Pancreas (tissue), 10 donors: ENCODE measurements at places on chromosomes 6 and 20.
A peak's percentile ranks its signal among the peaks of the same experiment; 100 is the strongest.

DNA sequence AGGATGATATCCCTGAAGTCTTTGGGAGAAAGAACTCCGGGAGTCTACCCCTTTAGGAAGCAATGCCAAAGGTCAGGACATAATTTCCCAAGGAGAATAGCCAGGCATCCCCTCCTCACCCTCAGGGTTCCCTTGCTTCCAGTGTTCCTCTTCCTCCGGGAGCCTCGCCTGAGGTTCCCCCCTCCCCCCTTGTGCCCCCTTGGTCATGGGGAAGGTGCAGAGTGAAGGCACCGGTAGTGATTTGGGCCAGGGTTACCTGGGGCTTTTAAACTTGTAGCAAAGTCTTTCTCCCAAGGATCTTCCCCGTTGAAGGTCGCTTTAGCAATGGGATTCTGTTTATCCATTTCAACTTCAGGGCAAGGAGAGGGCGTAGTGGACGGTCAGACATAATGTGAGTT lies 1.2 kb downstream of the ISM1 start:
- H3K27me3 ChIP-seq = peaks cover 8% of the 10 kb centered on the region
- no peaks in the 10 kb centered on the region for H3K4me1 ChIP-seq
- H3K36me3 ChIP-seq = no peaks in the 10 kb centered on the region
- H3K27ac ChIP-seq = no peak overlapping the region
- H3K4me3 ChIP-seq = no peak overlapping the region

DNA sequence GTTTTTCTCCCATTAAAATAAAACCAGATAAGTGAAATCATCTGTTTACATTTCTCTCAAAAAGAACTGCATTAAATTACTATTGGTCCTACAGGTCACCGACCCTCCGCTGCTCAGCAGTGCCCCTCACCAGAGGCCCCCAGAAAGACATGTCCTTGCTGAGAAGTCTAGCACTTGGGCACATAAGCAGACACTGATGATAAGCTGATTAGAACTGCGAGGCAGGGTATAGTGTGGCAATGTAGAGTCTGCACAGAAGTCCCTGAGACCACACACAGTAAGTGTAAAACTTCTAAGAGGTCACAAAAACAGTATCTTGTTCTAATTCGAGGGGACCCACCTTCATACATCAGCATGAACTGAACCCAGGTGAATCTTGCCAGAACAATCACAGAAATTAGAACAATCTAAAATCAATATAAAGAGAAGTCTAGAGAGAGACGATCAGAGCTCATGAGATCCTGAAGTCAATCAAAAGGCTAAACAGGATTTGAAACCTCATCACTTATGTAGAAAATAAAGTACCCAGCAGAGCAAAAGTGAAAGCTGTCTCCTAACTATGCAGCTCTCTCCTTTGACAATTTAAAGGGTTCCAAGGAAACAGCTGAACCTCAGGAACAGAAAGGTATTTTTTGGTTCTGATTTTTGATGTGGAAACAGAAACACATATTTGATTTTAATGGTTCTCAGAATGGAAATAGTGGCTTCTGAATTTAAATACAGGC lies 182.9 kb downstream of the PTPRT start:
- no peaks in the 10 kb centered on the region for H3K27me3 ChIP-seq
- no peak for DNase-seq
- H3K27ac ChIP-seq = no peak overlapping the region
- H3K4me1 ChIP-seq = no peaks in the 10 kb centered on the region
- H3K4me3 ChIP-seq = no peak overlapping the region
- no peaks in the 10 kb centered on the region for H3K36me3 ChIP-seq

- H3K4me1 ChIP-seq = no peaks in the 10 kb centered on the region
- H3K4me3 ChIP-seq = no peak overlapping the region
- no peak overlapping the region for H3K27ac ChIP-seq
- H3K36me3 ChIP-seq = no peaks in the 10 kb centered on the region
These were observed 612.9 kb upstream of the MAN1A1 start for GRCh38 chr6:119962505-119962904.

DNA sequence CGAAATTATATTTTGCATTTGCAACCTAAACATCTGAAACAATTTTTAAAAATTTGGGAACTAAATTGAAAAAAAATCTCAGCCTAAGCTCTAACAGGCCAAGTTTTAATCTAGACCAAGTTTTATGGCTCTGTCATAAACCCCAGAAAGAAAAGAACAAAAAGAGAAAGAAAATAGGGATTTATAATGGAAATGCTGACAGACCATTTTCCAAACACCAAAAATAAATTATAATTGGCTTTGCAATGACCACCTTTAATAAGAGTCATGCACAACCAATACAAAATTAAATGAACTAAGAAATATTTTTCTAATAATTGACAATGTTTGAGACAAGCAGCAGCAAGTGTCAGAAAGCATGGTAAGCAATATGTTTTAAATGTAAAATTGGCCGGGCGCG lies 72.6 kb downstream of the WDR27 start:
- DNase-seq = no peak
- no peak overlapping the region for H3K27ac ChIP-seq
- H3K4me1 ChIP-seq = no peaks in the 10 kb centered on the region
- H3K27me3 ChIP-seq = no peaks in the 10 kb centered on the region

GRCh38 chr6:34813028-34813713 lies 21.3 kb downstream of the BLTP3A start:
- no peaks in the 10 kb centered on the region for H3K27me3 ChIP-seq
- no peak for DNase-seq
- H3K4me1 ChIP-seq = peaks cover 13% of the 10 kb centered on the region
- no peaks in the 10 kb centered on the region for H3K36me3 ChIP-seq

- no peaks in the 10 kb centered on the region for H3K4me1 ChIP-seq
- H3K27me3 ChIP-seq = peaks cover 2% of the 10 kb centered on the region
- peak; percentile 73 for DNase-seq
- H3K27ac ChIP-seq = no peak overlapping the region
These were observed 8.8 kb downstream of the RAET1L start for GRCh38 chr6:150016324-150017185.

DNA sequence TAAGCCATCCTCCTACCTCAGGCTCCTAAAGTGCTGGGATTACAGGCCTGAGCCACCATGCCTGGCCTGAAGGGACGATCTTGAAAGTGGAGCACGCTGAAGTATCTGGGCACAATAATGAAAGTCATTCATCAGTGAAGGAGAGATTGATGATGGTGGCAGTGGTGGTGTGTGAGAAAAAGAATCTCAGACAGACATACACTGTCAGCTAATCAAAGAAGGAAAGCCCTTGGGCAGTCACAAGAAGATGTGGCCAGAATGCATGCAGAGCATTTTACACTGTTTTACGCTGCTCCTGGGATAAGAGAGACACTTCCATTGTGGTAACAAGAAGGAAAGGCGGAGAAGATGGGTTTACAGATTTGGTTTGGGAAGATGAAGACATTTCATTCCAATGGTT lies 20.4 kb upstream of the BMP6 start:
- no peaks in the 10 kb centered on the region for H3K4me1 ChIP-seq
- H3K4me3 ChIP-seq = no peak overlapping the region
- DNase-seq = no peak

DNA sequence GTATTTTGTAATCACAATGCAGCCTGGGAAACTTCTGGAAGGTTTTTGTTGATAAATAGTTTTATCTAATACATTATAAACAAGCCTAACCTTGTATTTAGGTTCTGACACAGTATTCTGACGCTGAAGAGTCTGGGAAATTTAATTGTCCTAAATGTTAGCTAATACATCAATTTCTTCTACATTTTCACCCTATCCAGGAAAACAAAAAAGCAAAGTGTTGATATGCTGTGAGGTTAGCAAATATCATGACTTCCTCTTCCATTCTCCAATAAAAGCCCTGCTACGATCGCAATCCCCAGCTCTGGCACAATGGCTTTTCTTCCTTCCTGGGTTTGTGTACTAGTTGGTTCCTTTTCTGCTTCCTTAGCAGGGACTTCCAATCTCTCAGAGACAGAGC lies at the start of gene C6orf58:
C6orf58 (plus strand) TSS at position 301 of the 400 bp plus-strand sequence; CDS start at position 313, 12 bp downstream.
- no peaks in the 10 kb centered on the region for H3K4me1 ChIP-seq
- no peak within 1 kb of the TSS for H3K27ac ChIP-seq
- H3K27me3 ChIP-seq = peaks cover 44% of the 10 kb centered on the region
- no peak for DNase-seq
- H3K36me3 ChIP-seq = no peaks in the 10 kb centered on the region
